ENCODE measurements at places on chromosomes 2 and 18. TPM values are rescaled to one million over a fixed set of nuclear protein-coding genes. Genes with fewer than 3 reads are reported as not detected.

The POTEF gene
- not detected for total RNA-seq

The EHD3 gene
- 22.1 TPM for total RNA-seq

The ZBTB7C gene
- not detected for total RNA-seq

The CHN1 gene
- 5.4 TPM for total RNA-seq

The IL1F10 gene
- total RNA-seq: not detected

The APOB gene
- under 0.01 TPM for total RNA-seq

The ZNF892 gene
- total RNA-seq: 4.5 TPM

The FAM110C gene
- total RNA-seq: not detected

The UGT1A7 gene
- total RNA-seq: not detected

The KCNK3 gene
- total RNA-seq: 0.44 TPM

The FOSL2 gene
- 33.3 TPM for total RNA-seq

Measured in uterine smooth muscle cell (primary cell).